ENCODE measurements at places on chromosomes 5 and 9.

DNA sequence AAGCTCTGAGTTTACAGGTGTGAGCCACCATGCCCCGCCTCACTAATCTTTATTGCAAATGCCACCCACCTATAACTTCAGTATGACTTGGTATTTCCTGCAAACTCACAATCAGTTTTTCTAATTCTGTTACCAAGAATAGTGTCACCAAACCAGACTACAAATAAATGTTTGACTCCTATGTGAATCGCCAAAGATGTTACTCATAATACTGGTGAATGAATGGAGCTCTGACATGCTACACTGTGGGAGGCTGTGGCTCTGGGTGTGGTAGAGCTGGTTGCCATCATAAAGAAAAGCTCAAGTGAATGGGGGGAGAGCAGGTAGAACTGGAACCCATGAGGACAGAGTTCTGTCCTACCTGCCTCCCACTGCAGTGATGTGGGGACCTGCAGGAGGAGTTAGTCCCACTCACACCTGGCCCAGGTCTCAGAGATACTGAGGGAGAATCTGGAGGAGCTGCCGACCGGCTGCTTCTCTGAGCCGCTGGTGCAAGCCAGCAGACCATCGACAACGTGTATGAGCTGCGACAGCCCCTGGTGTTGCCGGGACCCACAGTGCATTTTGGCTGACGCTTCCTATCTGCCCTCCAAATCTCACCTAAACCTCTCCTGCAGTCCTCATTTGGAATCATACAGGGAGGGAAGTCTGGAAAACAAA, 95.7 kb downstream of the ENTREP1 start:
- no peak for DNase-seq

GRCh38 chr9:34089311-34089710, 37.2 kb downstream of the DCAF12 start:
- DNase-seq: no peak

DNA sequence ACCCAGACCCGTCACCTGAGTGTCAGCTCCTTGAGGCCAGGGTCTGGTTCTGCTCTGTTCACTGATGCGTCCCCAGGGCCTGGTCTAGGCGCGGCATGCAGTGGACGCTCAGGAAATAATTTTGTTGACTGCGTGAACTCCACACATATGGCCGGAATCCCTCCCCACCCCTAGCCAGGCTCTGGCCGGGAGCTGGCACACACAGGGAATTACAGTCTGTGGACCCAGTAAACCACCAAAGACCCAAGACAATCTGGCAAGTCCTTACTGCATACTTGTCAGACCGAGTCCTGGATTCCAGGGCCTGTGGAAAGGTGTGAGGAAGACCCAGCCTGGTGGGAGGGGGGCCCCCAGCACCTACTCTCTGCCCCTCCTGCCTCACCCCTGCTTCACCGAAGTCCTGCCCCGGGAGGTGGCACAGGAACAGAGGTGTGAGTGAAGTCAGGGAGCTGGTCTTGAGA, 113.0 kb upstream of the IER5L start:
- DNase-seq: no peak

GRCh38 chr5:149829954-149830353, 99.8 kb downstream of the PPARGC1B start:
- no peak for DNase-seq

DNA sequence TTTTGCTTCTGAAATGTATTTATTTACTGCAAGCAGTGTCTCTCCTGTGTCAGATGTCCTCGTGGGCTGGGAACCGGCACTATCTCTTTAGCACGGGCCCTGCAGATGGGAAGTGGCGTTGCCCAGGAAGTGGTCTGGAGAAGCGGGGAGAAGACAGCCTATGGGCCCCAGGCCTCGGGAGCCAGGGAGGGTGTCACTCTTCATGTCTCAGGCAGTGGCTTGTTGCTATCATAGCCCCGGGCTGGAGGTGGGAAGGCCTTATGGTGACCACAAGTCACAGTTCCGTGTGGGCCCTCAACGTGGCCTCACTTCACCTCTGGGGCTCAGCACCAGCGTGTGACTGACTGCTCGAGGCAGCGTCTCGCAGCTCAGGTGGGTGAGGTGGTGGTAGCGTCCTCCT, 41.4 kb downstream of the SYK start:
- DNase-seq: no peak

- DNase-seq: peak; percentile 34
Observed at GRCh38 chr5:73792687-73793320, 166.8 kb downstream of the ARHGEF28 start.

DNA sequence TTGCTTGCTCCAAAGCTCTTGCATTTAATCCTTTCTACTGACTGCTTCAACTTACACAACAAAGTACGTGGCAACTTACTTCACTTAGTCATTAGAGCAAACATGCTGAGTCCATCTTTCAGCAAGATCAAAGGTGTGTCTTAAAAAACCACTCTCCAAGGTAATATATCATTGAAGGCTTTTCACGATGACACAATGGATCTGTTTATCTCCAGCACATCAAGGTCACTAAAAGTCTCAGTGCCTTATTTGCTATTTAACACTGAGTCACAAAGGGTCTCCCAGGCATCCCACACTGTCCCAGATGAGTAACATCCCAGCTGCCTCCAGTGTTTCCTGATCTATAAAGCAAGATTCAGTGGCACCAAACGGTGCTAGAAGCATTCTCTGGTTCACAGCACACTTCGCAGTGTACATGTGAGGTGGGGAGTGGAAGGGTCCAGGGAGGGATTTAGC, 3.7 kb upstream of the CLK4 start:
- DNase-seq: no peak

DNA sequence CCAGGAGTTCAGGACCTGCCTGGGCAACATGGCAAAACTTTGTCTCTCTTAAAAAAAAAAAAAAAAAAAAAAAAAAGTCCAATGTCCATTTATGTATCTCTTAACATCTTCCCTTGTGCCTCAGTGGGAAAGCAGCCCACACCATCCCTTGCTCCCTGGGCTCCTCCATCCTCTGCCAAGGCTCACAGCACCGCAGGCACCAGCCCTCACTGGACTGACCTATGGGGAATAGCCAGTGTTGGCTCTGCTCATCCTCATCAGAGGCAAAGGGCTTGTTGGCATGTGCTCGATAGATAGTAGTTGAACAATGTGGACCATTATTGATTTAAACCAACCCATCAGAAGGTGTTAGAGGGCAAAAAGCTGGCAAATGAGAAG, 61.8 kb upstream of the LRRTM2 start:
- no peak for DNase-seq

GRCh38 chr9:21854594-21854993, 52.2 kb downstream of the MTAP start:
- no peak for DNase-seq

GRCh38 chr9:111036429-111036789, 1.9 kb downstream of the LPAR1 start:
- DNase-seq: no peak

GRCh38 chr5:78985725-78986223, 664 bp upstream of the ARSB start:
- DNase-seq: no peak

- DNase-seq: no peak
Observed at GRCh38 chr5:39700523-39700922, 275.7 kb upstream of the DAB2 start.

- no peak for DNase-seq
Observed at GRCh38 chr5:108271127-108271526, 110.8 kb downstream of the FBXL17 start.

DNA sequence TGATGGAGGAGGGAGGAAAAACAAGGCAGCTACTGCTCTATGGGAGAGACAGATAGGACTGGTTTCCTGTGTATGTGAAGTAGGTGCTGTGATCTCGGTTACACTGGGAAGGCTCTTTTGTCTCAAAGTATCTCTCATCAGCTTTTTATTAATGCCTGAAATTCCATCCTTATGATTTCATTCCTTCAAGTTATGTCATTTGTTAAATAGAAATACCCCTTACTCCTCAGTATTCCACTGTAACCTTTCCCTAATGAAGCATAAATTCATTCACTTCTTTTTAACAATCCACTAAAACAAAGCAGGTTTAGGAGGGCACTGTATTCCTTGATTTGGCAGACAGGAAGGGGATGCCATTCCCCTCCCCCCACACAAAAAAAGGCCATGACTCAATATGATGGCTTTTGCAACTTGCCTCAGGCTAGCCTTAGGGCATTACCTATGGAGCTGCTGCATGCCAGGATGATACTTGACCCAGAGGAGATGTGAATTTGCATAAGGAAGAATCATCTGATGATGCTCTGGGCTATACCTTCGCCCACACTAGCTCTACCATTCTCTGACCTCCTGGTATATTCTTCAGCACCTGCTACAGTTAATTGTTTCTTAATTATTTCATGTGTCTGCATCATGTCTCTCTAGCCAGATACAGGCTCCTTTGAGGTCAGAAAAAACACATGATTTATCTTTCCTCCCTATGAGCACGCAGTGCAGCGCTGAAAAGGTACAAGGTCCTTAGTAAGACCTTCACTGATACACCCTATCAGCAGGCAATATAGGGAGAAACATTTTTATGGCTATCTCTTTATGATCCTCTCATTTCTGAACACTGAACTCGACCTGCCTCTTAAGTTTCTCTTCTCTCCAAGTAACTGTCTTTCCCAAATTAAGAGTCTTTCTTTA, 26.3 kb downstream of the NR3C1 start:
- no peak for DNase-seq

DNA sequence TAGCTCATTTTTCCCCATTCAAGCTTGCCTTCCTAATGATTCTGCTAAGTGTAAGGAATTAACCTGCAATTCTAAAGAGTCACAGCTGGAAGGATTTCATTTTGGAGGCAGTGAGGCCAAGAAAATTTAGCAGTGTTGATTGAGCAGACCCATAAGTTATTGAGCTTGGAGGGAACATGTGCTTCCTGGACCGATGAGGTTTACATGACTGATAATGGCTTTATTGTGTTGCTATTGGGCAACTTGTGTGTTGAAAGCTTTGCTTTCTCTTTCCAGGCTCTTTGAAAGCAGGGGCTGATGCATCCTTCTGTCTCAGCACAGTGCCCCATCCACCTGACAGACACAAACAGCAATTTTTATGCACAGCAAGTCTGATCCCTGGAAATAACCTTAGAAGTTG, 398.9 kb upstream of the PCSK5 start:
- no peak for DNase-seq

DNA sequence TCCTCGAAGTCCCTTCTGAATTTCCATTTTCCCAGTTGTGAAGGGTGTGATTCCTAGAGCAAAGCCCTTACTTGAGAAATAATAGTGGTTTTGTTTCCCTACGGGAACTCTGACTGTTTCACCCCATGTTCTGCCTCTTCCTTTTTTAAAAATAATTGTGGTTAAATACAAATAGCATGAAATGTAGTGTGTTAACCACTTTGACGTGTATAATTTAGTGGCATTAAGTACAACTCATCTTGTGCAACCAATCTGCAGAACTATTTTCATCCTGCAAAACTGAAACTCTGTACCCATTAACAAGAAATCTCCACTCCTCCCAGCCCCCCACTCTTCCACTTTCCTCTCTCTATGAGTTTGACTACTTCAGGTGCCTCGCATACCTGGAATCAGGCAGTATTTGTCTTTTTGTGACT, 35.6 kb upstream of the HAND1 start:
- DNase-seq: no peak

DNA sequence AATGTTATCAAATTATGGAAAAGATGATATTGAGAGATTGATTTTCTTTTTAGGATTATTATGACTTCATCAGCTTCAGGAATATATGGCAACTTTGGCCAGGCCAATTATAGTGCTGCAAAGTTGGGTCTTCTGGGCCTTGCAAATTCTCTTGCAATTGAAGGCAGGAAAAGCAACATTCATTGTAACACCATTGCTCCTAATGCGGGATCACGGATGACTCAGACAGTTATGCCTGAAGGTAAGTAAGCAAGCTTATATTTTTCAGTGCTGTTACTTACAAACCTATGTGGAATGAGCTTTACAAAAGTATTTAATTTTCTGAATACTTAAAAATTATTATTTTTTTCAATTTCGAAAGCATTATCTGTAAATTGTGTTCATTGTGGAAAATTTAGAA, 26.5 kb downstream of the HSD17B4 start:
- DNase-seq: no peak

- no peak for DNase-seq
Observed at GRCh38 chr9:73243078-73243477, 91.4 kb downstream of the ANXA1 start.

DNA sequence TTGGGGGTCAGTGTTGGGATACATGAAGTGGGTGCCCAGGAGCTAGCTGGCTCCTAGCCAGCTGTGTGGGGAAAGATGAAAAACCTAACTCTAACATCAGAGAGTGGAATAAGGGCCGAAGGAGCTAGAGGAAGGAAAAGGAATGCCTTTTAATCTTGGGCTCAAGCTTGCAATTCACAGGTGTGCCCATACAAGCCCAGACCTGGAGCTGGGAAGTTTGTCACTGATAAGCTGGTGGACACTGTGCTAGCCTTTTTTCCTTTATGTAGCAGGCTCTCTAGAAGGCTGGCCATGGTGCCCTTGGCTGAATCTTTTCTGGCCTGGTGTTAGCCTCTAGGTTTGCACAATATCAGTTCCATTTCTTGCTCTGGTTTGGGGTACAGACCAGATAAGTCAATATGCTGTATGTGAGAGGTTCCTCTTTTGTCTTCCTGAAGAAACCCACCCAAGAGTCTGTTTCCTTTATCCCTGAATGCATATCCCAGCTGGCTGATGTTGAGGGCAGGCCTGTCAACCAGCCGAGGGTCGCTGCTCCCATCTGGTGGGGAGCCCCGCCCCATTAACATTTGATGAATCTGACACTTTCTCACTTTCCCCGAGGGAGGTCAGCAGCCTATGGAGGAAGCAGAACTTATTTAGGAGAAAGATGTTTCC, 92.4 kb upstream of the CXCL14 start:
- DNase-seq: no peak

- DNase-seq: no peak
Observed at GRCh38 chr9:37293664-37294524, 128.6 kb upstream of the GRHPR start.

GRCh38 chr9:111838439-111838838, 43.7 kb upstream of the SHOC1 start:
- DNase-seq: no peak

DNA sequence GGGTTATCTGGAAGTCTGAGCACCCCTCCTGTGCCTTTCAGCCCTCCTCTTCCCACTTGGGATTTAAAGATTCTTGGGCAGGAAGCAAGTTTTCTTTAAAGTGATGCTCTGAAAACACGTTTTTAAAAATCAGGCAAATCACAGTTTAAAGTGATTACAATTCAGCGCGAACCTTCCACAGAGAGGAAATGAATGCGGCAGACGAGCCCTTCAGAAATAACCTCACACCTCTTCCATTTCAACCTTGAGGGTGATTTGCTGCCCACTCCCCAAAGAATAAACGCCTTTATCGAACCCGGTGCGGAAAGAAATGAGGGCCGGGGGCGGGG, 2.3 kb upstream of the EFNA5 start:
- DNase-seq: no peak

GRCh38 chr9:134619983-134620661, 21.5 kb upstream of the COL5A1 start:
- no peak for DNase-seq

Data from NCI-H446 treated with DMSO at 0.1 percent for 48 hours (cell line).